Bronchial epithelial cell (primary cell): ENCODE measurements at places on chromosomes 3 and 15.

DNA sequence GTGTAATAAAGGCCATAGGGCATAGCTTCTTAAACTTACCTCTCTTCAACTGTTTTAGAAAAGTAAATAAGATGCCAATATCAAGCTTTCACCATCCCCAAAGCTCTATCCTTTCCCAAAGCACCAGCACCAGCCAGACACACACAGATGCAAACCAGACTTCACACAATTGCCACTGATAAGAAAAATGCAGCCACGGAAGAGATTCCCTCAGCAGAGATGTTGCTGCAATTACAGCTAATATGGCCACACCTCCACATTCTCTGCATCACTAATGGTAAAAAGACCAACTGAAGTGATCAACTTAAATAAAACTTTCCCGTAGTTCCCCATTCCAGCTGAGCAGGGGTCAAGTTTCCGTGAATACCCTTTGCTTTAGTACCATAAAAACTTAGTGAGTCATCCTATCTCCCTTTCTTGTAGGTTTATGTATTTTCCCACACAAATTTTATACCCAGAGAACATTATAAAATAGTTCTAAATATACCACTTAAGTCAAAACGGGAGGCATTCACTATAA, 64.4 kb downstream of the SLC9A9 start:
- no peak for DNase-seq

DNA sequence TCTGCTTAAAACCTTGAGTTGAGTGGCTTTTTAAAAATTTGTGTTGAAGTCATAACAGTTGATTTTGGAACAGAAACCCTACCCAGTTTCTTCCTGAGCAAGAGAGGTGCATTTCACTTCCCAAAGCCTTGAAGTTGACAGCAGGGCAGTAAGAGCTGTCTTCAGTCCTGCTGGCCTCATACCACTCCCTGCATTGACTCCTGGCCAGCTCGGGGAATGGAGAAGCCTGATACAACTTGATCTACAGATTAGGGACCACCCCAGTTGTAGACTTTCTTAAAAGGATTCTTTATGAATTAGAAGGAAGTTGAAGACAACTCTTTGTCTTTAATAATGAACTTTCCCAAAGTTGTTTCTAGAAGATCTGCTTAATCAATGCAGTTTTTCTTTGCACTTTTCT, 90.6 kb upstream of the FLNB start:
- DNase-seq, result no peak

GRCh38 chr15:85897895-85898717, 103.4 kb upstream of the KLHL25 start:
- no peak for DNase-seq

DNA sequence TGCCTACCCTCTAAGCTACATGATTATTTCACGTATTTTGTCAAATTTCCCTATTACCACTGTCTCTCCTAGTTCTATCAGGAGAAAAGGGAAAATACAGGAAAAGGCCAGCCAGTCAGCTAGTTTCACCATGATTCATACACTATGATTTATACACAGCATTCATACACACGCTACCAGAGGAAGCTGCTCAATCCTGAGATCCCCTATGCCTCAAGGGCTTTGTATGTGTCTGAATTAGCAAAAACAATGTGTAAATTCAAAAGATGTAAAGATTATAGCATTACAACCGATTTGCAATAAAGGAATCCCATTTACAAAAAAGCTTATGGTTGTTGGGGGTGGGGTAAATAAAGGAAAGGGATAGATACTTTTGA, 3.1 kb upstream of the ACKR4 start:
- DNase-seq, result peak; percentile 90

- peak; percentile 59 for DNase-seq
Observed at GRCh38 chr3:177300039-177300833, 103.0 kb upstream of the TBL1XR1 start.
